Activated CD8-positive, alpha-beta memory T cell treated with anti-CD3 and anti-CD28 coated beads for 36 hours (primary cell): ENCODE measurements at places on chromosomes 1 and 21. TPM values are rescaled to one million over a fixed set of nuclear protein-coding genes. Genes with fewer than 3 reads are reported as not detected.

The COL6A1 gene
- total RNA-seq: 5.2 TPM

The AVPR1B gene
- not detected for total RNA-seq

The DSCAM gene
- not detected for total RNA-seq

The CHODL gene
- total RNA-seq: not detected

The NPL gene
- 8.4 TPM for total RNA-seq

The S1PR1 gene
- total RNA-seq: 84.0 TPM

The ATAD3C gene
- 1.3 TPM for total RNA-seq

The FCGR1A gene
- not detected for total RNA-seq

The SLC9C2 gene
- total RNA-seq: not detected

The CA6 gene
- 2.5 TPM for total RNA-seq

The CACNA1S gene
- total RNA-seq: not detected

The SLC45A1 gene
- 0.48 TPM for total RNA-seq

The PLA2G2C gene
- not detected for total RNA-seq

The SLC44A3 gene
- total RNA-seq: not detected

The BEND5 gene
- 7.2 TPM for total RNA-seq
